Left ventricle myocardium inferior (tissue), 1 donor: ENCODE measurements at places on chromosomes 12 and 14. TPM values are rescaled to one million over a fixed set of nuclear protein-coding genes. Genes with fewer than 3 reads are reported as not detected.

CDK17 gene
- 15.9 TPM for total RNA-seq

DNA sequence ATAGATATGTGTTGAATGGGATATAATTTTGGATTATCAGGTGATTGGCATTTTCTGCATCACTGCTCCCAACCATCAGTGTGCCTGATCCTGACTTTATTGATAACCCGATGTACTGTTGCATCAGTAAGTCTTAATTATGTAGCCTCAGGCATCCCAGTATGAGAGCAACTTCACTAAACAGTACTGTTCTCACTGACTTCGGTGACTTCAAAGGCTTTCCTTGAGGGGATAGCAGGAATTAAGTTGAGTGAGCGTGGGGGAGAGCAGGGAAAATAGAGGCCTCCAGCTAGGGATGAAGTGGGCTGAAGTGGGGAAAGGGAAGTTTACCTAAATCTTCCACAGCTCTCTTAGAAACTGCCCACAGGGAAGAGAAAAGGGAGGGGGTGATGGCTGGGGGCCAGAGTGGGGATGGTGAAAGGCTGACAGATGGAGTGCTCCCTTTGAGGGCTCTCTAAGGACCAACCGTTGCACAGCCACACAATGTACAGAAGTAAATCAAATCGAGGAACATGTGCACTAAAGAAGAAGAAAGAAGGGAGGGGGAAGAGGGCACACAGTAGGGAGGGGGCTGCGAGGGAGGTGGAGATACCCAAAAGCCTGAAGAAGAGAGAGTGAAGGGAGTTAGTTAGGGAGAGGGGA is 10.7 kb upstream of the NEUROD4 start:
- DNase-seq, result no peak

GLS2 gene
- 0.49 TPM for total RNA-seq

GRCh38 chr12:56591126-56591525 is 39.0 kb downstream of the BAZ2A start:
- DNase-seq, result no peak

FAM181A gene
- not detected for total RNA-seq

DNA sequence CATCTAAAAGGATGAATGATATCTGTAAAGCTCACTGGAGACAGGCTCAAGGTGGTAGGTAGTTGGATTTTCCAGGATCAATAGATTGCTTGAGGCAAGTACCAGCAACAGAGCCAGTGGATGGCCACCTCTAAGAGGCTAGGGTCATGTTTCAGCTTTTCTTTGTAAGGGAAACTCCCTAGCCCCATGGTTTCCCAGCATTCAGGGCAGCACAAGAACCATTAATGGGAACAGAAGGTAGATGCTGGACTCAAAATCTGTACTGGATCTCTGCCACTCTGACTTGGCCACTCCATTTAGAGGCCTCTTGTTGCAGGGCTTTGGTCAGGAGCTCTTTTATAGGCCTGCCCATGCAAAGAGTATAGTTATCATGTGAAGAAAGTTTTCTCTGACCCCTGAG is 76.1 kb upstream of the DYRK2 start:
- no peak for DNase-seq

PRPH gene
- total RNA-seq, result not detected

SLC25A47 gene
- not detected for total RNA-seq

DNA sequence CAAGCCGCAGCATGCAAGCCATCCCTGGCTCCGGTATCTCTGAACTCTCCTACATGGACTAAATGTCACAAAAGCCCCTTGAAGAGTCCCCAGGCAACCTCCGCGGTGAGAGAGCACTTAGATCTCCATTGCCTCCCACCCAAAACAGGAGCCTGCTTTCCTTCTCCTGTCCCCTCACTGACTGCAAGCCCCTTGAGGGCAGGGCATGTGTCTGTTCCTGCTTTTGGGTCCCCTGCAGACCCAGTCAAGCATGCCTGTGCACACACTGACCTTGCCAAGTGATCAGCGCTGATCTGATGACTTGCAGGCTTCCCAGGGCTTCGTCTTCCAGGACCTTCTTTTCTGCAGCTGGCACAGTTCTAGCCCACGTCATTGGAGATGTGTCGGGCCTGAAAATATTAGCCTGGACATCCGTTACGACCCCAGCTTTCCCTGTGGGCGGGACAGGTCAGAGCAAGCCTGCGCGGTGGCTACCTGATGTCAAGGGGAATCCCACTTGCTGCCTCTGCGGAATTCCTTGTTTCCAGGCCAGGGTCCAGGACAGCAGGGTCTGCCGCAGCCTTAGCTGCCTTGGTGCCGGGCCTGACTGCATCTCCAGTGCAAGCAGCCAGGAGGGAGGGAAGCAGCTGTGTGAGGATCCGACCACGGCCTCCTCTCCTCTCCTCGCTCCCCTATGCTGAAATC is 92.5 kb downstream of the FBXL14 start:
- no peak for DNase-seq

GRCh38 chr14:35678403-35679028 is 130.6 kb downstream of the RALGAPA1 start:
- no peak for DNase-seq

PTMS gene
- 104 TPM for total RNA-seq

RPGRIP1 gene
- 0.30 TPM for total RNA-seq

DNA sequence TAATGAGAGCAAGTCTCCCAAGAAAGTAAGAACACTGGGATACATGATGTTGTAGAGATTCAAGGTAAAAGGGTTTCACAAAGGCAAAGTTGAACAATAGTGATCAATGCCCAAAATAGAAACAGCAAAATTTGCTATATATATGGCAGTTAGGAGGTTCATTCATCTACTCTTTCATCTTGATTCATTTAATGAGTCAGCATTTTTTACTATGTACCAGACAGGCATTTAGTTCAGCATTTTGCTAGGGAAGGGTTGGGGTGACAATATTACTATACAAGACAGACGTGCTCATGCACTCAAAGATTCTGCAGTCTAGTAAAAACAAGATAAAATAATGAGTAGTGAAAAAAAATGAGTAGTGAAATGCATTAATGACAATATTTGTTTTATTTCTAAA is 264.9 kb upstream of the LMO3 start:
- no peak for DNase-seq

- no peak for DNase-seq
Observed at GRCh38 chr12:30110958-30111586, 327.3 kb upstream of the TMTC1 start.

DNA sequence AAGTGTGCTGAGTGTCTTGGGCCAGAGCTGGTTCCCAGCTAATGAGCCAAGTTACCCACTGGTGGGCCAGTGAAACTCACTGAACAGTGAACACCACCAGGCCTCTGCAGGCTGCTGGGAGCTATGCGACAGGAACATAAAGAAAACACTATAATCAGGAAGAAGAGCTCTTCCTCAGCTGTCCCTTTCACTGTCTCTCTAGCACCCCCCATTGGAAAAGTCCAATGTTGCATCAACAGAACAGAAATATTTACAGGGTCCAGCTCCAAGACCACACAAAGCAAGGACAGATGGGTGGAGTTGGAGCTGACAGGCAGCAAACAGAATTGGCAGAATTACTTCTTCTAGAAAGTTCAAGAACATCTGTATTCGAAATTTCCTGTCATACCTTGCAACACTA is 903.6 kb upstream of the TMEM132C start:
- no peak for DNase-seq

GRCh38 chr12:65324056-65324455 is 45.6 kb downstream of the MSRB3 start:
- DNase-seq, result no peak

DNA sequence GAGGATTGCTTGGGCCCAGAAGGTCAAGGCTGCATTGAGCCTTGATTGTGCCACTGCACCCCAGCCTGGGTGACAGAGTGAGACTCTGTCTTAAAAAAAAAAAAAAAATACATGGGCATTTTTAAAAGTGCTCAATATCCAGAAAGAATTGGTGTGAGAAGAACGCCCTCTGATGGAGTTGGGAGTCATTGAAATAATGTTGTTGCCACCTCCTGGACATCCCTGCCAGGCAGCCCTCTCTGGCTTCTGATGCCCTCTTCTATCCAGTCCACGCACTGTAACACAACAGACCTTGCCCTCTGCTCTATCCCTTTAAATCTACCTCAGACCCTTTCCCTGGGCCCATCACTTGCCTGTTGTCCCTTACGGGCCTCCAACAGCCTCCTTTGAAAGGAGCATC is 4.9 kb downstream of the PTGDR start:
- no peak for DNase-seq

DNA sequence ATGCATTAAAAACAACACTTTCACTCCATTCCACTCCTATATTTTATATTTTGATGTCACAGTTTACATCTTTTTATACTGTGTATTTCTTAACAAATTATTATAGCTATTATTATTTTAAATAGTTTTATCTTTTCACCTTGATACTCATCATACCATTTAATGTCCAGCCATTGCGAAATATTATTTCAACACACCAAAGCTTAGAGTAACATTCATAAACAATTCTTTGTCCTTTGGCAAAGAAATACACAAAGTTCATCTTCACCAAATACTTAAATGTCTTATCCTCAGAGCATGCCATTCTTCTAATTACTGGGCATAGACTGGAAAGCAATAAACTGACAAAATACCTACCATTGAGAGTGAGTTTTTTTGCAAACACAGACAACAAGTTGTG is 1963.4 kb upstream of the FLRT2 start:
- DNase-seq, result no peak

- DNase-seq, result no peak
Observed at GRCh38 chr12:14903386-14904098, 17.9 kb upstream of the MGP start.

GLIPR1L1 gene
- total RNA-seq, result not detected

NEUROD4 gene
- not detected for total RNA-seq

NPFF gene
- total RNA-seq, result not detected

DNA sequence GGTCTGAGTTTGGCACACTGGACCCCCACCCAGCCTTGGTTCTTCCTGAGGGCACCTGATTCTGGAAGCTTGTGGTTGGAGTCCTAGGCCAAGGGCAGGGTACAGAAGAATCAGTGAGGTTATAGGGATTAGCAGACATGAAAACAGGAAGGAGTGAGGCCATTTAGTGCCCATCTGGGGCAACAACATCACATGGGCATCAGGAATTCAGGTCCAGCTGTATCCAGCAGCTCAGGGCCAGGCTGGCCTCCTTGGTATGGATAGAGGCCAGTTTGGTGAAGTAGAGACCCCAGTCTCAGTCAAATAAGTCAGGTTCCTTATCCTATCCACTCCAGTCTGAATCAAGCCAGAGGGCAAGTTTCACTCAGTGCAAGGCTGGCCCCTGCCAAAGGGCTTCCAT is 36.2 kb downstream of the RASAL1 start:
- DNase-seq, result no peak

PLCZ1 gene
- total RNA-seq, result 0.49 TPM

- no peak for DNase-seq
Observed at GRCh38 chr14:100078997-100079725, 13.9 kb downstream of the EVL start.

DNA sequence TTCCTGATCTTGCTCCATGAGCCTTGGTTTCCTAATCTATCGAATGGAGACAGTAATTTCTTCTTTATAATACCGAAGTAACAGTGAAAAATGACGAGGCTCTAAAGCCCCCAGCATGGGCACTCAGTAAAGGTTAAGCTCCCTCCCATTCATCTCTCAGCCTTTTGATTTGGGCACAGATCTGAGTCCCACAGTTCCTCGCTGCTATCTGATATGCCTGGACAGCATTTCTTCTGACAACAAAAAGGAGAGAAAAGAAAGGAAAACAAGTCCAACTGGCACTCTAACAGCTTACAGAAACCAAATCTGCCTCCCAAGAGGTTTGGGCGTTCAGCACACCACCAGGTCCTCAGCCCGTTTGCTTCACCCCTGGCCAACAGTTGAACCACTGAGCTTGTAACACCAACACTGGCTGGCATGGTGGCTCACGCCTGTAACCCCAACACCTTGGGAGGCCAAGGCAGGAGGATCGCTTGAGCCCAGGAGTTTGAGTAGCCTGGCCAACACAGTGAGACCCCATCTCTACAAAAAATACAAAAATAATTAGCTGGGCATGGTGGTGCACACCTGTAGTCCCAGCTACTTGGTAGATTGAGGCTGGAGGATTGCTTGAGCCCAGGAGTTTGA is 19.5 kb downstream of the CCDC88C start:
- no peak for DNase-seq

DNA sequence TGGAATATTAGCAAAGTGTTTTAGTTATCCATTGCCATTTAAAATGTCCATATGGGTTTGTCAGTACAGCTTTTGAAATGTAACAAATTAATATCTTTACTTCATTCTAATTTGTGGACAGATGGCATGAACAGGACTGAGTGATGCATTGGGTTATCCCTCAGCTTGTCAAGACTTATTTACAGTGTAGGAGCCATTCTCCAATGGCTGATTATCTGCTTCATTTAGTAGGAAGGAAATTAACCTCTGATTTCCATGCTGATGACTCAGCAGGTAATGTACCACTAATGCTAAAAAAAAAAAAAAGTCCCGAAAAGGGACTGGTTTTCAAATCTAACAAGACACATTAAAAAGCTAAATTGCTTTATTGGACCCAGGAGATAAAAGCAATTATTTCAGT is 1149.0 kb upstream of the USP15 start:
- no peak for DNase-seq

CORO1C gene
- 59.6 TPM for total RNA-seq

DNA sequence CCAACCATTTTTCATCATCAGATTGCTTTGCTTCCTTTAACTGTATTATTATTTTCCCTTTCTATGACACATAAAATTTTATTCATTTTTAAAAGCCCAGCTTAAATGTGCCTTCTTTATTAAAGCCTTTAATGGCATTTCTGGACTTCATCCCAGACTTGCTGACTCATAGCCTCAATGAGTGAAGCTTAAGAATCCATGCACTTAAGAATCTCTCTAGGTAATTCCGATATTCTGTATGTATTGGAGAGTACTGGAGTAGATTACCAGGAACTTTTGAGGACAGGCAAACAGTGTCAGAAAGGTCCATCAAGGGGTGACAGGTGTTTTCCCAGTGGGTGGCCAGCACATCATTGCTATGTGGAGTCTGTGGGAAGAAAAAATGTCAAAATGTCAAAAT is 107.9 kb downstream of the PTPRQ start:
- no peak for DNase-seq

DNA sequence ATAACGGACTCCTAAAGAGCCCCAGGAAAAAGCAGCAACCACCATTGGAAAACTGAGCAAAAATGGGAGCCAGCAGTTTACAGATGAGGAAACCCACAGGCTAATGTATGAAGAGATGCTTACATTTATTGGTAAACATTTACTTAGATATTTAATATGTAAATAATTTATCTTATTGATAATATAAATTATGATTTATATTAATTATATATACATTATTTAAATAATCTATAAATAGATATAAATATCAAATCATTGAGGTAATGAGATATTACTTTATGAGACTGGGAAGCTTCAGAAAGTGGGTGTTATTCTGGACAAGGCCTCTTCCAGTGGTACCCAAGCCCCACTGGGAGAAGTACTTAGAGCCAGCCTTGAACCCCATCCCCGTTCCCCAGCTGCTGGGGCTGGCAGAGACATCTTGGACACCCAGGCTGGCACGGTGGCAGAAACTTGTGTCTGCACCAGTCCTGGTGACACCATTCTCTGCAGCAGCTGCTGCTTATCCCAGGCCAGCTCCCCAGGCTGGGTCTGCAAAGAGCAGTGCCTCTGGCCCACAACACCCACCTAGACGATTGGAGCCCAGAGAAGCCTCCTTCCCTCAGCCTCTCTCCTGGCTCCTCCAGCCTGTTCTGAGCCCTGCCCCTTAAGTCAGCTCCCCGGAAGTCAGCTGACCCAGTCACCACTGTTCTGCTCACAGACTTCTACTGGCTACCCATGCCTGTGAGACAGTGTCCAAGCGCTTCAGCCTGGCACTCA is 25.9 kb downstream of the ISCA2 start:
- no peak for DNase-seq

CISTR gene
- total RNA-seq, result 2.1 TPM
